ENCODE measurements at places on chromosomes 2 and 18.

DNA sequence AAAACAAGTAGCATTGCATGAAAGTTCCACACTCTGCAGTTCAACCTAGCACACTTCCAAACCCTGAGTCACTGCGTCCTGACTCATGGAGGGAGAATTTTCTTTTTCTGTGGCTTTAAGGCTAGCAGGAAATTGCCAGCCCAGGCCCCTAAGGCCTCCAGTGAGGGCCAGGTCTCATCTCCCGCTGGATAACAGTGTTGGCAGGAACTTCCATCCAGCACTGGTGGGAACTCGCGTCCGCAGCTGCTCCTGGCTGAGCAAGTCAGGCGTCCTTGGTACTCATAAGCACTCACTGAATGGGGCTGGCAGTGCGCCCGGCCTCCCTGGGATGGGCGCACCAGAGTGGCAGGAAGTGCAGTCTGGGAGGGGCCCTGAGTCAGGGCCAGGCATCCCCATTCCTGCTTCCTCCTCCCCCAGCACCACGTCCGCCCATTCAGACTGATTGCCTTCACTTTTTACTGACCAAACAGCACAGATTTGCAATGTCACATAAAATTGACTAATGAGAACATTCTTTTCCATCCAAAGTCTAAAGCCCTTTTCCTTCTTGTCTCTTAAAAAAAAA, 14.3 kb downstream of the MALL start:
- H3K27ac ChIP-seq = peak overlapping the region; percentile 65
- no peaks in the 10 kb centered on the region for H3K36me3 ChIP-seq
- H3K4me3 ChIP-seq = no peak overlapping the region

- no peak overlapping the region for H3K27ac ChIP-seq
- no peak for DNase-seq
- H3K36me3 ChIP-seq = no peaks in the 10 kb centered on the region
- no peaks in the 10 kb centered on the region for H3K4me1 ChIP-seq
- H3K27me3 ChIP-seq = no peaks in the 10 kb centered on the region
These were observed 384.5 kb upstream of the MMADHC start for GRCh38 chr2:149972066-149972465.

- peaks cover 18% of the 10 kb centered on the region for H3K4me1 ChIP-seq
- H3K4me3 ChIP-seq = no peak overlapping the region
- no peak for DNase-seq
- H3K36me3 ChIP-seq = no peaks in the 10 kb centered on the region
These were observed 311.7 kb upstream of the PKDCC start for GRCh38 chr2:41736105-41736567.

- no peaks in the 10 kb centered on the region for H3K36me3 ChIP-seq
- H3K4me1 ChIP-seq = no peaks in the 10 kb centered on the region
- no peaks in the 10 kb centered on the region for H3K27me3 ChIP-seq
- no peak overlapping the region for H3K27ac ChIP-seq
- no peak overlapping the region for H3K4me3 ChIP-seq
These were observed 7.7 kb upstream of the STK39 start for GRCh38 chr2:168255103-168255502.

- H3K36me3 ChIP-seq = no peaks in the 10 kb centered on the region
- no peaks in the 10 kb centered on the region for H3K4me1 ChIP-seq
- H3K27me3 ChIP-seq = no peaks in the 10 kb centered on the region
- H3K27ac ChIP-seq = no peak overlapping the region
- H3K4me3 ChIP-seq = no peak overlapping the region
These were observed 145.2 kb downstream of the EPHA4 start for GRCh38 chr2:221426929-221427328.

Data from psoas muscle (tissue), 8 donors.